SJCRH30 (cell line): ENCODE measurements at places on chromosomes 6 and 20.

DNA sequence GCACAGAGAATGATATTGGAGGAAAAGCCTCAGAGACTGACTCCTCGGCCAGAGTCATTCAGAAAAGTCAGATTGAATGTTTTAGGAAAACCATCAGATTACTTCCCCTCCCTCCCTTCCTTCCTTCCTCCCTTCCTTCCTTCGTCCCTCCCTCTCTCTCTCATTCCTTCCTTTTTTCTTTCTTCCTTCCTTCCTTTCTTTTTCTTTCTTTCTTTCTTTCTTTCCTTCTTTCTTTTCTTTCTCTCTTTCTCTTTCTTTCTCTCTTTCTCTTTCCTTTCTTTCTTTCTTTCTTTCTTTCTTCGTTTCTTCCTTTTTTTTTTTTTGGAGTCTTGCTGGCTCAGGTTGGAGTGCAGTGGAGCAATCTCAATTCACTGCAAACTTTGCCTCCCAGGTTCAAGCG, 7.4 kb downstream of the OCSTAMP start:
- H3K4me3 ChIP-seq: no peak overlapping the region
- no peaks in the 10 kb centered on the region for H3K4me1 ChIP-seq
- H3K36me3 ChIP-seq: no peaks in the 10 kb centered on the region
- 0 out of 2 replicates have a peak, but pooled peaks cover 6% of the 10 kb centered on the region for H3K27me3 ChIP-seq
- H3K27ac ChIP-seq: no peak overlapping the region
- DNase-seq: no peak

GRCh38 chr6:5053038-5053437, 32.1 kb upstream of the PPP1R3G start:
- peaks cover 7% of the 10 kb centered on the region; the same call in 1 of the 2 replicates for H3K4me1 ChIP-seq
- no peaks in the 10 kb centered on the region for H3K27me3 ChIP-seq
- H3K4me3 ChIP-seq: no peak overlapping the region
- no peak overlapping the region for H3K27ac ChIP-seq
- no peaks in the 10 kb centered on the region for H3K36me3 ChIP-seq

DNA sequence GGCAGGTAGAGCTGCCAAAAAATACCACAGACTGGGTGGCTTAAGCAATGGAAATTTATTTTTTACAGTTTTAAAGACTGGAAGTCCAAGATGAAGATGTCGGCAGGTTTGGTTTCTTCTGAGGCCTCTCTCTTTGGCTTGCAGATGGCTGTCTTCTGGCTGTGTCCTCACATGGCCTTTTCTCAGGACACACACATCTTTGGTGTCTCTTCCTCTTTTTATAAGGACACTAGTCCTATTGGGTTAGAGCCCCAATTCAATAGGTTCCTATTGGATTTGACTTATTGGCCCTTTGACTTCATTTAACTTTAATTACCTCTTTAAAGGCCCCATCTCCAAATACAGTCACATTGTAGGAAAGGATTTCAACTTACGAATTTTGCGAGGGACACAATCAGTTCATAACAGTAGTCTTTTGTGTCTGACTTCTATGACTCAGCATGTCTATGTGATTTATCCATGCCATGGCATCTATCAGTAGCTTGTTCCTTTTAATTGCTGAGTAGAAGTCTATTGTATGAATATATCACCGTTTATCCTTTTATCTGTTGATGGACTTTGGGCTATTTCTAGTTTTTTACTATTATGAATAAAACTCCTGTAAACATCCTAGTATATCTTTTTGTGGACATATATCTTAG, 11.0 kb upstream of the TCP11 start:
- peaks cover 7% of the 10 kb centered on the region for H3K4me1 ChIP-seq
- H3K4me3 ChIP-seq: no peak overlapping the region
- no peak for DNase-seq

DNA sequence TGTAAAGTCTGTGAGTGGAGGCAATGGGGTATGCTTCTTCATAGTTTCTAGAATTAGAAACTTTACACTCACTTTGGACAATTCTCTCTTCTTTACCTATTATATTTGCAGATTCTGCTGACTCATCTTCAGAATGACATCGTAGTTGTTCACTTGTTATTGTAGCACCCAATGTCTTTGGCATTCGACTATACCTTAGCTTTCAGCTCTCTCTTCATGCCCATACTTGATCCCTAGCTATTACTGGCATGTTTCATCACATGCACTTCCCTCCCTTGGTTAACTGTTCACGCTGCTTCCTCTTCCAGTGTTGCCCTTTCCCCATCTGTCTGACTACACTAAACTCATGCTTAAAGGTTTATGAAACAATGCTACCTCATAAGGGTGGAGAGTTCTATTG, 298.1 kb upstream of the TCF21 start:
- no peaks in the 10 kb centered on the region for H3K27me3 ChIP-seq
- no peak overlapping the region for H3K27ac ChIP-seq
- DNase-seq: no peak
- H3K4me1 ChIP-seq: no peaks in the 10 kb centered on the region
- no peak overlapping the region for H3K4me3 ChIP-seq

- H3K4me3 ChIP-seq: no peak overlapping the region
- H3K36me3 ChIP-seq: no peaks in the 10 kb centered on the region
- H3K27ac ChIP-seq: no peak overlapping the region
- DNase-seq: no peak
- no peaks in the 10 kb centered on the region for H3K27me3 ChIP-seq
Observed at GRCh38 chr20:16147216-16147615, 426.0 kb downstream of the KIF16B start.

DNA sequence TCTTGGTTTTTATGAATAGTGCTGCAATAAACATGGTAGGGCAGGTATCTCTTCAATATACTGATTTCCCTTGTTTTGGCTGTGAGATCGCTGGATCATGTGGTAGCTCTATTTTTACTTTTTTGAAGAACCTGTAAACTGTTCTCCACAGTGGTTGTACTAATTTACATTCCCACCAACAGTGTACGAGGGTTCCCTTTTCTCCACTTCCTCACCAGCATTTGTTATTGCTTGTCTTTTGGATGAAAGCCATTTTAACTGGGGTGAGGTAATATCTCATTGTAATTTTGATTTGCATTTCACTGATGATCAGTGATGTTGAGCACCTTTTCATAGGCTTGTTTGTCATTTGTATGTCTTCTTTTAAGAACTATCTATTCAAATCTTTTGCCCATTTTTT, 8.0 kb upstream of the ARG1 start:
- H3K27me3 ChIP-seq: no peaks in the 10 kb centered on the region
- DNase-seq: no peak
- H3K4me1 ChIP-seq: no peaks in the 10 kb centered on the region
- no peak overlapping the region for H3K27ac ChIP-seq

- no peaks in the 10 kb centered on the region for H3K4me1 ChIP-seq
Observed at GRCh38 chr6:161924516-161925116, 650.8 kb upstream of the AGPAT4 start.

DNA sequence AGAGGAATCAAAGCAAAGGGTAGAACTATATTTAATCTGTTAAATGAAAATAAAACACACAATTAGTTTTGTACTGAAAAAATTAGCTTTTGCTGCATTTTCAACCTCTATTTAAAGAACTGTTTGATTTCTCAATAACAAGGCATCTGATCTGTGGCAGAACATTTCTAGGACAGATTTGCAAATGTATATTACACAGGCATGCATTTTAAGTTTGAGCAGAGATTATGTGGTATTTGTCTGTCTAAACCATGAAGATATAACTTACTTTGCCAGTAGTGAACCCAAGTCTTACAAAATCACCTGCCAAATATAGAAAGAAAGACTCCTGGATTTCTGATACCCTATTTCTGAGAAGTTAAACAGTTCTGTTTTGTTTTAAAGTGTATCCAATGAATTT, 71.9 kb downstream of the TFAP2B start:
- DNase-seq: no peak
- peaks cover 7% of the 10 kb centered on the region for H3K4me1 ChIP-seq
- H3K27ac ChIP-seq: no peak overlapping the region
- no peaks in the 10 kb centered on the region for H3K36me3 ChIP-seq

GRCh38 chr6:46097366-46097765, 32.4 kb upstream of the ENPP4 start:
- DNase-seq: no peak
- H3K36me3 ChIP-seq: no peaks in the 10 kb centered on the region
- no peak overlapping the region for H3K4me3 ChIP-seq

DNA sequence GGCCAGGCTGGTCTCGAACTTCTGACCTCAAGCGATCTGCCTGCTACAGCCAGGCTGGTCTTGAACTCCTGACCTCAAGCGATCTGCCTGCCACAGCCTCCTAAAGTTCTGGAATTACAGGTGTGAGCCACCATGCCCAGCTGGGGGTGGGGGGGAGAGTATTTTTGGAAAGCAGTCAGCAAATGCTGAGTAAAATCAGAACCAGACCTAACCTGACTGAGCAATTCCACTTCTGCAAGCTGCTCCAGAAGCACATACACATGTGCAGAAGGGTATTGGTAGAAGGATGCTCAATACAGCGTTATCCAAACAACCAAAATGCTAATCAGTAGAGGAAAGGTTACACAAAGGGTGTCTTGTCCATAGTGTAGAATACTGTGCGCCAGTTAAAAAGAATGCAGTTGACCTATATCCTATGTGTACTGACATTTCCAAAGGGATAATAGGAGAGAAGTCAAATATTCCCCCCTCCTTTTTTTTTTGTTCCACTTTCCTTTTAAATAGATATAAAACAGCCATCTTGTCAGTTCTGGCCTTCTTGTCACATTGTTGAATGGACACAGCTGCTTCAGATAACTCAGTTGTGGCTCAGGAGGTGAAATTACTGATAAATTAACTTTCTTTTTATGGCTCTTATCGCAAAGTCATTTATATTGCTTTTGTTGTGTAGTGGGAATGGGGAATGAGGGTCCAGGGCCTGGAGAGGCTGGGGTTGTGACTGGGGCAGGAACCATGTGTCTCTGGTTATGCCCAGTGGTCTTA, 74.6 kb downstream of the DTD1 start:
- H3K27me3 ChIP-seq: no peaks in the 10 kb centered on the region
- H3K36me3 ChIP-seq: no peaks in the 10 kb centered on the region
- H3K4me1 ChIP-seq: no peaks in the 10 kb centered on the region
- no peak overlapping the region for H3K4me3 ChIP-seq
- DNase-seq: no peak

DNA sequence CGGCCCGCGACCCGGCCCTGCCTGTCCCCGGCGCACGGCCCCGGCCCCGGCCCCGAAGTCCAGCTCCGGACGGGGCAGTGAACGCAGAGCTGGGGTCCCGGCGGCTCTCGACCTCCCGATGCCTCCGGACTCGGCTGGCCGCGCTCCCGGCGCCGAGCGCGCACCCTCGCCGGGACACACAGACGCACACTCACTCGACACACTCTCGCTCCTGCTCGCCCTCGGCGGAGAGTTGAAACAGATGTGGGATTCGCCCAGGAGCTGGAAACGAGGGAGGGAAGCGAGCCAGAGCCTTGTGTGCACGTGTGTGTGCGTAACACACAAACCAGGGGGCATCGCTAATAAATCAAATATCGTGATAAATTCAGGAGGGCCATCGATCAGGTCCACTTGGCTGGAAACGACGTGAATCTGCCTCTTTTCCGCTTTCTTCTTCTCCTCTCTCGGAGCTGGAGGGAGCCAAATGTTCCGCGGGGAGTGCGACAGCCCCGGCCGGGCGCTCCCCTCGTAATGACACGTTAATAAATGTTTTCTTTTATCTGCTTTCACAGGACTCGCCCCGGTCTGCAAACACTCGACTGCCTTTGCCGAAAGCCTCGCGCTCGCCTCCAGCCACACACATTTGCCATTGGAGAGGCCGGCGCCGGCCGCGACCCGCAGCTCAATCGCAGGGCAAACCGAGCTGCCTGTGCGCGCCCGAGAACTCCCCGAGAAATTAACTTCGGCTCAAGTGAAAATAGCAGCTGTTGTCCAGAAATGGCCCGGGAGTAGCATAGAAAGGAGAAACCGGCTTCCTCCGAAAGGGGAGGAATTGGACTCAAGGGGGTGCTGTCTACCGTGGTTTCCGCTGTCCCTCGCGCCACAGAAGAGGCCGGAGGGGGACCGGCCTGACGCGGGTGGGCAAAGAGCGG, 828 bp upstream of the SULF2 start:
- H3K27ac ChIP-seq: peak overlapping the region; percentile 79
- no peaks in the 10 kb centered on the region; the same call in 1 of the 2 replicates for H3K36me3 ChIP-seq
- H3K4me1 ChIP-seq: peaks cover 31% of the 10 kb centered on the region

GRCh38 chr6:127023001-127023778, 95.3 kb upstream of the RSPO3 start:
- DNase-seq: no peak
- no peaks in the 10 kb centered on the region for H3K4me1 ChIP-seq
- no peak overlapping the region for H3K4me3 ChIP-seq
- H3K27ac ChIP-seq: no peak overlapping the region
- H3K36me3 ChIP-seq: no peaks in the 10 kb centered on the region
- no peaks in the 10 kb centered on the region for H3K27me3 ChIP-seq

DNA sequence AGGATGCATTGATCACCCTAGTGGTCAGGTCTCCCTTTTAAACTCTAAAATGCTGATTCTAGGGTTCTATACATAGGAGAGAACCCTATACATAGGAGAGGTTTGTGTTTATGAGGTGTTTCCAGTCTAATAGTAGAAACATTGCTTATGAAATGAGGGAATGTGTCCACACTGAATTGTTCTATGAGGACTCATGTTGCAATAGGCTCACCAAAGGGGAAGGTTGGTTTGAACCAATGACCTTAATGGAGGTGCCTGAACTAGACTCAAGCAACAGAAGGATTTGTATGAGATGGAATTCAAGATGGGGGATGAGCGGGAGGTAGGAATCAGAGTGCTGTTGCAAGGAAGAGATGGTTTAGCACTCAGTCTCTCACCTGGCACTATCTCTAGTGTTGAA, 33.5 kb upstream of the UBR2 start:
- no peaks in the 10 kb centered on the region for H3K27me3 ChIP-seq
- H3K36me3 ChIP-seq: no peaks in the 10 kb centered on the region
- DNase-seq: no peak
- no peak overlapping the region for H3K4me3 ChIP-seq
- H3K4me1 ChIP-seq: no peaks in the 10 kb centered on the region
- H3K27ac ChIP-seq: no peak overlapping the region

GRCh38 chr20:53847139-53847836, 223.1 kb downstream of the BCAS1 start:
- peaks cover 4% of the 10 kb centered on the region; the same call in 1 of the 2 replicates for H3K27me3 ChIP-seq
- H3K4me1 ChIP-seq: no peaks in the 10 kb centered on the region
- no peak overlapping the region for H3K4me3 ChIP-seq
- no peaks in the 10 kb centered on the region for H3K36me3 ChIP-seq

DNA sequence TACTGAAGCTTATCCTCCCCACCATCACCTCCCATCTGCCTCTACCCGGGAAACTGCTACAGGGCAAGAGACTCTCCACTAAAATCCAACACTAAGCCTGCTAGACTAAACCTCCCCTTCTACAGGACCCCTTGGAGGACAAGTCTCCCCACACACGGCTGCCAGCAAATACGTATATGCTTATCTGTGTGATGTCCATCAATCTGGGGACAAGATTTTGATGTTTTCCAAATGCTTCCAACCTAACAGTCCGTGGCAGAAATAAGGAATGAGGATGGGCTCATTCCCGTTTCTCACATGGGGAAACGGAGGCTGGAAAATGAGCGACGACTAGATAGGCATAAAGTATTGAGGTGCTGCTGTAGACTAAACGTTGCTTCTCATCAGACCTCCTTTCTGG, 1.8 kb downstream of the KCNK5 start:
- no peaks in the 10 kb centered on the region for H3K36me3 ChIP-seq
- no peak overlapping the region for H3K27ac ChIP-seq
- no peak for DNase-seq
